ENCODE measurements at places on chromosomes 12 and 14.
A peak's percentile ranks its signal among the peaks of the same experiment; 100 is the strongest.

DNA sequence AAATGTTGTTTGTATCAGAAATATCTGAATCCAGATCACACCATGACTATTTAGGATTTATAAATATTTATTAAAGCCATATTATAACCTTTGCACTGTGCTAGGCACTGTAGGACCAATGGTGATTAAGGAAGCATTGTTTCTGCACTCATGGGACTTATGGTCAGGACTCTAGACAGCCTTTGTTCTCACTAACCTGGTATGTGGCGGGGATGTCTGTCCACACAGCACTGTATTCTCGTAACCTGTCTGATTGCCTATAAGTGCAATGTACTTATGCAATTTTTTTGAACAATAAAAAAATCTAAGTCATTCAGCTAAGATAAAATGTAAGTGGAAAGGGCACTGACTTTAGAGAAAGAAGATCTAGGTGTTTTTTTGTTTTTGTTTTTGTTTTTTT lies 6.7 kb upstream of the SSPN start:
- peak; percentile 14 for DNase-seq

- no peak for DNase-seq
Observed at GRCh38 chr12:27012982-27013255, 1.3 kb downstream of the TM7SF3 start.

- no peak for DNase-seq
Observed at GRCh38 chr12:2541631-2542204, 253.1 kb upstream of the FKBP4 start.

DNA sequence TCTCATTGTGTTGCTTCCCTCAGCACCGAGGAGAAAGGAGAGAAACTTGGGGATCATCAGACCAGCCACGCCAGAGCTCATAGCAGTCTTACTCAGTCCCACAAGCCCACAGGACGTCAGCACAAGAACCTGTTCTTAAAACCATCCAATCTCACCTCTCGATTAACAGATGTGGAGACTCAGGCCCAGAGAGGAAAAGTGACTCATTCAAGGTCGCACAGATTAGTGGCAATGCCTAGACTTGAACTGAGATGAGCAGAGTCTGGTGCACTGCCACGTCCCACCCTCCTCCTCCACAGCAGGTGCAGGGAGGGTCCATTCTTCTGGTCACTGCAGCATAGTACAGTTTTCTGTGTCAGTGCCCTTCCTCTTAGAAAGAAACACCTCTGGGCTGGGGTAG lies 154.9 kb upstream of the PZP start:
- DNase-seq, result no peak

- no peak for DNase-seq
Observed at GRCh38 chr14:61254808-61255526, 26.2 kb downstream of the TMEM30B start.

DNA sequence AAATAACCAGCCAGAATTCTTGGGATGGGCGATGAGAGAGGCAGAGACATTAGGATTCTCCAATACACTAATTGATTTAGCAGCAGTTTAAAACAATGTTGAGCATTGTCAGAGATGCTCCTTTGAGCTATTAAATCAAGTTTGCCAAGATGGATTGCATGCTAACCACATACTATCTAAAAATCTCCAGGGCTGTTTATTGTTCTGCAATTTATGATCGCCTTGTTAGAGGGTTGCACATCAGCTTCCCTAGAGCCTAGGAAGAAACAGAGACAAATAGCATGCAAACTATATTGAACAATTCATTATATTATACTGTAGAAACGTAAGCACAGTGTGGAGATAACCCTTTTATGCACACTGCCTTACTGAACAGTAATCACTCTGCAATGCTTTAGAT lies 599.9 kb downstream of the SOX5 start:
- no peak for DNase-seq

GRCh38 chr14:56127156-56127555 lies 8.9 kb downstream of the PELI2 start:
- no peak for DNase-seq

DNA sequence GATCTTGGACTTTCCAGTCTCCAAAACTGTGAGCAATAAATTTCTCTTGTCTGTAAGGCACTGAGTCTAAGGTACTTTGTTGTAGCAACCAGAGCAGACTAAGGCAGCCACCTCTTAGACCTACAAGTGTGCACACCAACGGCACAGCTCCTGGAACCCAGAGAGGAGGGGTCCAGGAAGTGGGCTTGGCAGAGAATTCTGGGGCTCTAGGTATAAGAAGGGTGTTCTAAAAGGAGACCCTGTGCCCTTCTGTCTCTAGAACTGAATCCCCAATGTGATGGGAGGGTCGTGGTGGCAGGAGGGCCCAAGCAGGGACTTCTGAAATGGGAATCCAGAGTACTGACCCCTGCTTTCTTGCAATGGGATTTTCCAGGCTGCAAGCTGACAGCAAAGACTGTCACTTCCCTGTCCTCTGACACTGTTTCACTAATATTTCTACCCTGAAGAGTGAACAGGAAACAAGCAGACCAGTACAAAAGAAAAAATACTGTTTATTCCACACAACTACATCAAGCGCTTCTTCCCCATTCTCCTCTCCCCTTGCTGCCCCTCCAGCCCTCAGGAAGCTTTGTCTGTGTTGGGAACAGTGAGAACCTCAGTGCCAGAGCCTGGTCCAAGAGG lies 13.6 kb upstream of the TFCP2 start:
- no peak for DNase-seq
